Thoracic aorta endothelial cell (primary cell): ENCODE measurements at places on chromosomes 4 and X. TPM values are rescaled to one million over a fixed set of nuclear protein-coding genes. Genes with fewer than 3 reads are reported as not detected.

The TLR3 gene
- total RNA-seq, result 4.4 and 7.5 TPM in 2 replicates

The NEUROG2 gene
- not detected in 2 replicates for total RNA-seq

The ATOH1 gene
- total RNA-seq, result not detected in 2 replicates

The S100P gene
- not detected in 2 replicates for total RNA-seq

The TNMD gene
- not detected in 2 replicates for total RNA-seq
